ENCODE measurements at places on chromosomes 4 and X.

- no peak for DNase-seq
These were observed 1396.6 kb upstream of the PABPC4L start for GRCh38 chr4:135598151-135598550.

DNA sequence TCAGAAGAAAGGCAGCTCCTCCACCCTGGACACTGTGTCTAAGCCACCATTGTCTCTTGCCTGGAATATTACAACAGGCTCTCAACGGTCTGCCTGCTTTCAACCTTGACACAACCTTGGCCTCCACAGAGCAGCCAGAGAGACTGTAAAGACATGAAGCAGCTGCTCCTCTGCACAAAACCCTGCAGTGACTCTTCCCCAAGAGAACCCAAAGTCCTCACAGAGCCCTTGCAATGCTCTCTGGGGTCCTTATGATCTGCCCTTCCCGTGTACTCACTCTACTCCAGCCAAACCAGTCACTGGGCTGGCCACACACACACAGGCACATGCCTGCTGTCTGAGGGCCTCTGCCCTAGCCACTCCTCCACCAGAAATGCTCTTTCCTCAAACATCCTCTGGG, 75.9 kb upstream of the CPEB2 start:
- no peak for DNase-seq

- DNase-seq = no peak
These were observed 297.6 kb downstream of the INPP4B start for GRCh38 chr4:142548491-142548890.

DNA sequence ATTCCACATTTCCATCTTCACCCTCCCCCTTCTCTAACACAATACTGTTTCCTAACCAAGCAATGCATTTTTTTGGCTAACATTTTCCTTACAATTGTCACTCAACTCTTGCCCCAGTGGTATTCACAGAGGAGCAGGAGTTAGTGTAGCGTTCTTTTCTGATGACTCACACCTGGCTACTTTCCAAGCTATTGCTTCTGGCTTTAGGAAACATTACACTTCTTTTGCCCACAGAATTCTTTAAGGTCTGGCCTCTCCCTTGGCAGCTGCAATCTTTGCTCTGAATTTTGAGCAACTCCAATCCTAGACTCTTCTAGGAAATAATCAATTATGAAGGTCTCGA, 27.5 kb upstream of the PDGFC start:
- DNase-seq = no peak

DNA sequence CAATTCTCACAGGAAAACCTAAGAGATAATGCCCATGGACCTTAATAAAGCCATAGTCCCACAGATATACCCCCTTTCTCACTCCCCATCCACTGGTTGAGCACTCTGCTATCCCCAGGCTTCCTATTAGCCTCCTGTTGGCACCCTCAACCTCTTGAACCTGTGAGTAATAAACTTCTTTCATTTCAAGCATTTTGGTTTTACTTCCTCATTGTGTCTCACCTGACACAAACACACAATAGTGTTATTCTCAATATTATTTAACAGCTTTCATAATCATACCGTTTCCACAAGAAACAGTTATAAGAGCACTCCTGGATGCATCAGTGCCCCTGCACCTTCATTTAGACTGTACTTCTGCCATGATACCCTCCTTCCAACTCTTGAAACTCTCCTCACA, 56.8 kb downstream of the TRPC5 start:
- DNase-seq = no peak

DNA sequence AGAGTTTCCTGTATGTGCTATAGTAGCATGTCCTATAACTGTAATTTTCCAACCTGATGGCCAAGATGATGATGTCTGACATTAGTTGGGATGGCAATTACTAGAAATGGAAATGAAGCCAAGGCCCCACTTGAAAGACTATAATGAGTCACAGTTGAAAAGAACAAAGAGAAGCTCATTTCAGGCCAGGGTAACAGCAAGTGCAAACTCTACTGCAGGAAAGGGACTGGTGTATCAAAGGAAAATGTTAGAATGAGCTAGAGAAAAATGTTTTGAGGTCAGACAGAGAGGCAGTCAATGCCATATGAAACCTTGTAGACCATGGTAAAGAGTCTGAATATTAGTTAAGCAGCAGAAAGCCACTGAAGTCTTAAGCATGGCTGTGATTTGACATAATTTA, 146.2 kb upstream of the SH3RF1 start:
- no peak for DNase-seq
